ENCODE measurements at places on chromosomes 5 and 9. TPM values are rescaled to one million over a fixed set of nuclear protein-coding genes. Genes with fewer than 3 reads are reported as not detected.

GRCh38 chr5:68441309-68442073, 225.9 kb downstream of the PIK3R1 start:
- no peak for DNase-seq

DNA sequence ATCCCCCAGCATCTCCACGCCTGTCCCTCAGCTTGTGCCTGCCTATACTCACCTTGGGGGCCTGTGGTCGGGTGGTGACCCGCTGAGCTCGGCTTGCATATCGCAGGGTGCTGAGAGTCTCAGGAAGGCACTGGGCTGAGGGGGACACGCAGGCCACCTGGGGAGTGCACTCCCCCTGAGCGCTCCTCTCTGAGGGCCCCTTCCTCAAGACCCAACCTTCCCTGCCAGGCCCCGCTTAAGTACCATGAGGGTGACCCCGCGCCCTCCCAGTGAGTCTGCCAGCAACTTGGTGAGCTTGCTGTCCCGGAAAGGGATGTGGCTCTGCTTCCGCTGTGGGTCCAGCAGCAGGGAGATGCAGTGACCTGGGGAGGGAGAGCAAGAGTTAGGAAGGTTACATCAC, 4.1 kb downstream of the KIF12 start:
- DNase-seq, result no peak

DNA sequence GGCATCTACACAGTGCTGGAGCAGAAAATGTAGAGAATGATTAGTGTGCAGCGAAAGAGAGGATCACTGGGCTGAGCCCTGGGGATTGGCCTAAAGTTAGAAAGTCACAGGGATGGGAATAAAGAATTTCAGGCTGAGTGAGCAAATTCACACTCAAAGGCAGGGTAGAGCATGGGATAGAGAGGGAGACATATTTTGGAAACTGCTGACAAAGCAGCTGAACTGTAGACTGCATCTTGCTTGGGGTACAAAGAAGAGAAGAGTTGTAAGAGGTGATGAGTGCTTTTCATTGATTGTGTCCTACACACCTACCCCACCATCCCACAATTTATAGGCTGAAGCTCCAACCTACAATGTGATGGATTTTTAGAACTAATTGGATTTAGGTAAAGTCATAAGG, 677.8 kb downstream of the TAF11L14 start:
- DNase-seq, result no peak

- peak; percentile 3 for DNase-seq
Measured at GRCh38 chr5:93674138-93674537, 67.3 kb downstream of the POU5F2 start.

DNA sequence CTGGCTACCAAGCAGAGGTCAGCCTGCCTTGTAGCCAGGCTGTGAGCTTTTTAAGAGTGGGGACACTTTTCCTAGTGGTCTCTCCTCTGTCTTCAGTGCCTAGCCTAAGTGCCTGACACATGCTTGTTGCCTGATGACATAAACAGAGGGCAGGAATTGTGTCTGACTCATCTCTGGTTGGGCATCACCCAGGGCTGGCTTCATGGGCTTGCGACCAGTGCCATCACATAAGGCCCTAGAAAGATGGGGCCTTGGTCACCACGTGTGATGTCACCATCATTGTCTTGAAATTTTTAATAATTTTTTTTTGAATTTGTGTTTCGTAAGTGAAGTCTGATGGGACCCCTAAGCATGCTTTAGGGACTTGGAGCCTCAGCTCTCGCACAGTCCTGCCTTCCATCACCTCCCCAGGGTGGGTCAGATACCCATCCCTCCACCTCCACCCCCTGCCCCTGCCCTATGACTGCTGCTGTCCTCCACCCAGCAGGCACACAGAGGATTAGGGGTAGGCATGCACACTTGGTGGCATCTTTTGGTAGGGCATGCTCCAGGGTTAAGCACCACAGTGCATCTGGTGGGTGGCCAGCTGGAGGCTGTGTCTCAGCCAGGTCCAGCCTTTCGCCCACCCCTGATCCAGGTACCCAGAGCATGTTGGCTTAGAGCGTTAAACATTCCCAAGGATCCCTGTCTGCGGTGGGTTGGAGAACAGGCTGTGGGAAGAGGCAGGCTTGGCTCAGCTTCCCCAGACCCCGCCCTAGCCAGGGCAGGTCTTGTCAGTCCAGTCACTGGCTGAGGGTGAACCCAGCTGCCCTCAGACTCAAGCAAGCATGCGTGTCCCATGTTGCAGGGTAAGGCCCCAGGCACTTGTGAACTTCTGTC, 80.1 kb upstream of the SH3PXD2B start:
- DNase-seq, result no peak

TRAF1 gene
- 3.9 TPM for total RNA-seq

DNA sequence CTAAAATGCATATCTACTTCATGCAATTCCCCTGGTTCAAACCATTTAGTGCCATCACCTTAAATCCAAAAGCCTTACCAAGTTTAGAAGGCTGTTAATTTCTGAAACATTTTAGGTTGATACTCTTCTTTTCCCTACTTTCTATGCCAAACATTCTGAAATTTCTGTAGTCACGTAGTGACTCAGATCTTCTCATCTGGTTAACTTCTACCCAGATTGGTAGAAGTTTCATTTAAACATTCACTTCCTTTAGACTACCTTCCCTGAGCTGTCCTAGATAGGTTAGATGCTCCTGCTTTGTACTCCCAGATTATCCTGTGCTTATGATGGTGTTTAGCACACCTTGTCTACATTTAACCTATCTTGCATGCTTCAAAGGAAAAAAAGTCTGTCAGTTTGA, 9.9 kb downstream of the RAD50 start:
- no peak for DNase-seq

Data from IMR-90 (cell line).